ENCODE measurements at places on chromosomes 12 and 14. TPM values are rescaled to one million over a fixed set of nuclear protein-coding genes. Genes with fewer than 3 reads are reported as not detected.

The RNASE7 gene
- not detected for total RNA-seq

The SERPINA10 gene
- total RNA-seq, result not detected

The ASIC1 gene
- not detected for total RNA-seq

The AMN gene
- total RNA-seq, result 2.5 TPM

The NRL gene
- total RNA-seq, result 2.4 TPM

The LGALS3 gene
- total RNA-seq, result 178 TPM

The RPGRIP1 gene
- 0.05 TPM for total RNA-seq

The SLC25A47 gene
- not detected for total RNA-seq

The AVPR1A gene
- total RNA-seq, result 0.05 TPM

GRCh38 chr12:66036317-66036716, 94.2 kb downstream of the LLPH start:
- DNase-seq, result peak; percentile 93

DNA sequence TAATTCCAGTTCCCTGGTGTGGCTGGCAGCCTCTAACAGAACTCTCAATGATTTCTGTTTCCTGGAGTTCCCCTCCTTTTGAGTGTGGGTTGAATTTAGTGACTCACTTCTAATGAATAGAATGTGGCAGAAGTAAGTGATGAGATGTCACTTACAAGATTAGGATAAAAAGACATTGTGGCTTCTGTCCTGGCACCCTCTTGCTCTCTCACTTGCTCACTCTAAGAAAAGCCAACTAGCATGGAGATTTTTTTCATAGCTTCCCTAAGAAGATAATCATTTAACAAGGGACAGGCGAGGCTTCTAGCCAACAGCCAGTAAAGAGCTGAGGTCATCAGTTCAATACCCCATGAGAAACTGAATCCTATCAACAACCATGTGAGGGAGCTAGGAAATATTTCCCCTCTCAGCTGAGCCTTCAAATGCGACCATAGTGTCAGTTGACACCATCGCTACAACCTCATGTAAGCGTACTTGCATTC, 156.7 kb downstream of the TMTC3 start:
- peak; percentile 95 for DNase-seq

GRCh38 chr12:93149229-93149628, 220.1 kb upstream of the EEA1 start:
- no peak for DNase-seq

DNA sequence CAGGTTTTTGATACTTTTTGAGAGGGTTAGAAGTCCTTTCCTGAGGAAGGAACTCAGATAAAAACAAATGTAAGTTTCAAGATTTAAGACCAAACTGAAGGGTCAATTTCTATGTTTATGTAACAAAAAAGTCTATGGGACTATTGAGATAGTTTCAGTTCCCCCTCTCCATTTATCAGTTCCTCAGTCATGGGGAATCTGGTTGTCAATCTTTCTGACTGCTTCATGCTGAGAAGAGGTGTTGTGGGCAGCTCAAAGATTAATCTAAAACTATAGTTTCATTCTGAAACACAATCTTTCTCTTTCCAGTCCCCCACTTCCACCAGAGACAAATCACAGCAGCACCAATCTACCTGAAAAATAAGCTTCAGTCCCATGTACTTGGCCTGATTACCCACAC, 93.7 kb downstream of the KCNMB4 start:
- no peak for DNase-seq

- no peak for DNase-seq
These were observed 7.2 kb downstream of the MBD6 start for GRCh38 chr12:57529831-57530230.

- no peak for DNase-seq
These were observed 236.8 kb downstream of the ALX1 start for GRCh38 chr12:85516667-85517325.

DNA sequence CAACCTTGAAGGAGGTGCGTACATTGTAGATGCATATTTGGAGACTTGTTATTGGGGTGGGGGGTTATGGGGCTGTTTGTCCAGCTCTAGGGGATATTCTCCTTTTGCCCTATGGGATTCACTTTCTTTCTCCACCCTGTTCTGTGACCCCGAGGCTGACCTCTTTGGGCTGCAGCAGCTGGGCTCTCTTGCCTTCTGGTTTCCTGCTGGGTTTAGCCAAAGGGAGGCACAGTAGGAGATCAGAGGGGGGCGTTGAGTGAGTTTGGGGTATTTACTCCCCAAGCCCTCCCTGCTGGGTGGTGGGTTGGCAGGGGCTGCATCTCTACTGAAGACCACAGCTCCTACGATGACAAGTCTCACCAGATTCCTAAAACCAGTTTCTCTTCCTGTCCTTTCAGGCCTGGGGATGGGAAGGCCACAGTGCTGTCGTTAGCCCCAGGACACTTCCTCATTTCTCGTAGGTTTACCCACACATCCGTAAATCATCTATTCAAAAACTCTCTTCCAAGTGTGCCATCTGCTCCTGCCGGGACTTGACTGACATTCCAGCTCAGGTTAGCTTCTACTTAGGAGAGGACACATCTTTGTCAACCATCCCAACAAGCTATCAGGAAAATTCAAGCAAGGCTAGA, 127.1 kb downstream of the TMEM30B start:
- no peak for DNase-seq

GRCh38 chr12:3241621-3242020, 164.4 kb downstream of the TSPAN9 start:
- DNase-seq, result peak; percentile 25

- DNase-seq, result no peak
These were observed 753 bp upstream of the ATP5MC2 start for GRCh38 chr12:53676656-53677015.

- no peak for DNase-seq
These were observed 293.6 kb downstream of the SOX5 start for GRCh38 chr12:23655884-23656283.

DNA sequence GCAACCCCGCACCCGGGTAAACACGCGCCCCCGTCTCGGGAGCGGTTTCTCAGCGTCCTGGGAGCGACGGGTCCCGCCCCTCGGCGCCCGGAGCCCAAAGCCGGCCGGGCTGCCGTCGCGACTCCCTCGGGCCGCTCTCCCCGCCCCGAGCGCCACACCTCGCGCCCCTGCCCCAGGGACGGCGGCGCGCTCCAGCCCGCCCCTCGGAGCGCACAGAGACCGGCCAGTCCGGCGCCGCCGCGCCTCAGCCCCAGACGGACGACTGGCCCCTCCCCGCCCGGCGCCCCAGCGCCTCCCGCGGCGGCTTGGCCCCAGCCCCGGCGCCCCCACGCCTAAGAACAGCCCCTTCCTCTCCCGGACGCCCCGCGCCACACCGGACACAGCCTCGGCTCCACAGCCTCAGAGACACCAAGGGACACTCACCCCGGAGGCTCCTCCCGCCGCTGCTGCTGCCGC, 411 bp downstream of the BTBD7 start:
- DNase-seq, result no peak

DNA sequence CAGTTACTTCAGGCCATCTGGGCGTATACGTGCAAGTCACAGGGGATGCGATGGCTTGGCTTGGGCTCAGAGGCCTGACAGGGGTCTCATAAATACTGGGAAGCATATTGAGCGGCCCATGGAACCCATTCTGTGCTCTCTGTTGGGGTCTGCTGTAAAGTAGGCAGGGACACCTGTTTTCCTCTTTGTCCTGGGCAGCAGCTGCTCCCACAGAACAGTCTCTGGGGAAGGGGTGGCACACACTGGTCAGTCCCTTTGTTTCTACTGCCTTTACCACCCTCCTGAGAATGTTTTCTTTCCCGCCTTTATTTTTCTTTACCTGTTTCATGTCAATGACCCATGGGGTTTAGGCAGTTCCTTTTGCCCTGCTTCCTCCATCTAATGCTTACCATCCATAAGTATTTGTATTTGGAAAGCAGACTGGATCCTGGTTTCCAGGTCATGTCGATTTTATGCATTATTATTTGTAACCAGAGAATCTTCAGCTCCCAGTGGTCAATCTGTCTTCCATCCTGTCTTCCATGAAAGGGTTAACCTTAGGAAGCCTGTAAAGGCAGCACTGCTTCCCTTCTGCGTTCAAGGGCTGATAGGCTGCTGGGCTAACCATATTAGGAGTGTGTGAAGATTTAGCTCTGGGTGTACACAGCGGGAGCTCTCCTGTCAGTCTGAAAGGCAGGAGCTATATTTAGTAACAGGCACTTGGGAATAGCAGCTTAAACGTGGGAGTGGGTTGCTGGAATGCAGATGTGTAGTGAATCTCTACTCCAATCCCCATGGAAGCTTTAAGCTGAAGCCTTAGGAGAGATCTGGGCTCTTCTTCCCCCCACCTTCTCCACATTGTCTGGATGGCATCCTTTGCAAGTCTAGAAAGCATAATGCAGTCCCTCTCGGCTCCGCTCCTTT, 124.0 kb downstream of the DYRK2 start:
- DNase-seq, result peak; percentile 11

DNA sequence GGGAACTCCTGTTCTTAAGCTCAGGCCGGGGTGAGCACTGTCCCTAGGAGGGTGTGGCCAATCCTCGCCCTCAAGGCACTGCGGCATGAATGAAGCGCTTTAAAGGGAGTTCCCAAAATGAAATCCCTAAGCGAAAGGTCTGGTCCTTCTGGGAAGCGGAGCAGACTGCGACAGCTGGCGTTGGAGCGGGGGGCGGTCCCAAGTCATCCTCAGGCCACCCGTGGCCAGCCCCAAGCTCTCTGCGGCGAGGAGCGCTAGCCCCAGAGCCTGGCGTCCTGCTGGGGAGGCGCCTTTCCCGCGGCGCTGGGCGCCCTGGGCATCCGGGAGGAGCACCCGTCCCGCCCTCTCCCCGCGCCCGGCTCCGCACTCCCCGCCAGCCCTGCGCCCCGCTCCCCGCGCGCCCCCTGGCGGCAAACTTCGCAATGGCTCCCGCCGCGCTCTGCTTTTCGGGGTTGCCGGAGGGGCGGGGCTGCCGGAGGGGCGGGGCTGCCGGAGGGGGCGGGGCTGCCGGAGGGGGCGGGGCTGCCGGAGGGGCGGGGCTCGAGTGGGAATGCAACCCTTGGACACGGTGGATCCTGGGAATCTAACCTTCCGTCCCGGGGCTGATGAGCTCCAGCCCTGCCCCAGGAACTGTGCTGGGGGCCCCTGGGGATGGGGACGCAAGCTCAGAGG, 25.4 kb downstream of the ZBTB42 start:
- DNase-seq, result no peak

DNA sequence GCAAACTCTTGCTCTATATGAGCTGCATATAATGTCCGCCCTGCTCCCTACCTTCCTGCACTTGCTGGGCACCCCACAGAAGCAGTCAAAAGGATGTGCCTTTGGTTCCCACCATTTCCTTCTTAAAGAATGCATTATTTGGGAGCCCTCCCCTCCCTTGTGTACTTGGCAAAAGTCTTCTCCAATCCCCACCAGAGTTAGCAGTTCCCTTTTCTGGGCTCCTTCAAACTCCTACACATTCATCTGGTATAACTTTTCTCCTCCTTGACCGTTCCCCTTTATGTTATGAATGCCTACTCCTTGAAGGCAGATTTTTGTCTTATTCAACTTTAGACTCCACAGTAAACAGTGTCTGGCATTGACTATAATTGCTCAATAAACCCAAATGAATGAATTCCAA, 27.8 kb downstream of the AREL1 start:
- no peak for DNase-seq

DNA sequence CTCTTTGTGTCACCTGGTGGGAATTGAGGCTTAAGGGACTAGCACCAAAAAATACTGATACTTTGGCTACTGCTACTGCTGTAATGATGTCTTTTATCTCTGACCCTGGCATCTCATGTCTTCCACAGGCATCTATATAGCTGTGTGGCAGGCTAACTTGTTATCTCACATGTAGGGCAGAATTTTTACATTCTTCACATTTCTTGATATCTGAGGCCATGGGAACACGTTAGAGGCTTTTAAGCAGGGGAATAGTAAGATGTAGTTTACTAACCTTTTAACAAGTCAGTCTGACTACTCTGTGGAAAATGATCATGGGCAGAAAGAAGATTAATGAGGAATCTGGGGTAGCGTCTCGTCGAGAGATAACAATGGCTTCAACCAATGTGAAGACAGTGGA, 498.4 kb downstream of the PCNX1 start:
- DNase-seq, result no peak

- no peak for DNase-seq
These were observed 5.8 kb upstream of the NRXN3 start for GRCh38 chr14:78164226-78164853.
